ENCODE measurements at places on chromosomes 7 and 10.

- no peak for DNase-seq
Measured at GRCh38 chr10:11290156-11290890, 272.7 kb downstream of the CELF2 start.

GRCh38 chr7:142603870-142604448, 145.3 kb upstream of the PRSS1 start:
- peak; percentile 79 for DNase-seq

DNA sequence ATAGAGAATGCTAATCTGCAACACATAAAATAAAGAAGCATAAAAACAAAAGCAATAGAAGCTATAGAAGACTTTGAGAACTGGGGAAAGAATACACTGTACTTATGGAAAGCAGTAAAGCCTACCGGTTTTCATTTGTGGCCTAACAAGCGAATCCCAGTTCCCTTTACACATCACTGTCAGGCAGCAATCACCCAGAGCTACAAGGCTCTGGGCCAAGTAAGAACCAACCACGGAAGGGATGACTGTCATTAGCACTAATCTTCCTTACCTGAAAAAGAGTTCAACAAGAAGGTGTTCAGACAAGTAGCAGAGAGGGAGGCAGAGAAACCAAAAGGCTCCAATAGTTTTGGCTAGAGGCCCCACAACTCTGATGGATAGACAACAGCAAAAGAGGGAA, 15.0 kb downstream of the CCDC6 start:
- DNase-seq, result no peak

- DNase-seq, result peak; percentile 43
Measured at GRCh38 chr10:124742413-124743190, 1.6 kb downstream of the FAM53B start.

DNA sequence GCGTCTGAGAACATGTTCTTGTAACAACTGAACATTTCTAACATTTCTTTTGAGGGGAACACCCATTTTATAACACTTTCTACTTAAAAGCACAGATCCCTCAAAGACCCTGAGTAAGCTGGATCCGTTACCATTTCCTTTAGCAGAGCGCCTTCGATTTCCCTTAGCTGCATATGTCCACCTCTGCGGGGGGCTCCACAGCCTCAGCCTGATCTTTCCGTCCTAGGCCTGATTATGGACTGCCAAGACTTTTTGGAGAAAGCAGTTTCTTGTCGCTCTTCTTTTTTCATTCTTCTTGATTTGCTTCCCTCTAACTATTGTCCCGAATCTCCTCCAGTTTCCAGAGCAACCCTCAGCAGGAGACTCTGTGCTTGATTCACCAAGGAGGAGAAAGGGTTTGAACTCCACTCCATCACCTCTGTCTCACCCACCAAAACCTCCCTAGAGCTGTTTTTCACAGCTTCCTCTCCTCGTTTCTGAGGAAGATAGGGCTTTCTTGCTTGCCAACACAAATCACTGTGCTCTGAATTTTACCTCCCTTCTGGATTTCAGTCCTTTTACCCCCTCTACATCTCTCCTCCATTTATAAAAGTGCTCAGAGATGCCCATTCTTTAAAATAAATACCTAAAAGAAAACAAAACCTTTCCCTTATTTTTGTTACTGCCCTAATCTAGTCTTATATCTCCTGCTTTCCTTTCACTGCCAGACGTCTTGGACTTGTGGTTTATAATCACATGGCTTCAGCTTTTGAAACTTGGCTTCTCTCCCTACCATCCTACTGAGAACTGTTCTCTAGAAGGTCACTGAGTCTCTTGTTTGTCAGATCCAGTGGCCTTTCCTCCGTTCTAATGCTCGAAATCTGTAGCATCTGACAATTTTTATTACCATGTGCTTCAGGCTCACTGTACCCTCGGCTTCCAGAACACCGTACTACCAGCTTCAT, 30.5 kb upstream of the ZRANB1 start:
- DNase-seq, result no peak

DNA sequence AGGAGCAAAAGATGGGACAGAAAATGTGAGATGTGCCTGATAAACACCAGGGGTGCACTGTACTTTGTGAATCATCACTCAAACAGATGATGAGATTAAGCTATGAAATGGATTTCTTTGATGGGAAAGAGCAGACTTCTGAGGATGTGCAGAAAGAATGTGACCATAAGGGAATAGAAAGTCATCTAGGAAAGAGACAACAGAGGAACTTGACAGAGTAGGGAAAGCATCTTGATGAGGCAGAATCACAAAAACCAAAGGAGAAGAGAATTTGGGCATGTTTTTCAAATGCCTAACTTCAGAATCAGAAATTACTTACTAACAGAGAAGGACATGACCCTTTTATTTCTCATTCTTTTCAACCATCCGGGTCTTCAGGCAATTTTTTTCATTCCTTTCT, 82.4 kb upstream of the LRRTM3 start:
- DNase-seq, result peak; percentile 8

GRCh38 chr10:129914960-129915359, 49.1 kb downstream of the EBF3 start:
- no peak for DNase-seq

DNA sequence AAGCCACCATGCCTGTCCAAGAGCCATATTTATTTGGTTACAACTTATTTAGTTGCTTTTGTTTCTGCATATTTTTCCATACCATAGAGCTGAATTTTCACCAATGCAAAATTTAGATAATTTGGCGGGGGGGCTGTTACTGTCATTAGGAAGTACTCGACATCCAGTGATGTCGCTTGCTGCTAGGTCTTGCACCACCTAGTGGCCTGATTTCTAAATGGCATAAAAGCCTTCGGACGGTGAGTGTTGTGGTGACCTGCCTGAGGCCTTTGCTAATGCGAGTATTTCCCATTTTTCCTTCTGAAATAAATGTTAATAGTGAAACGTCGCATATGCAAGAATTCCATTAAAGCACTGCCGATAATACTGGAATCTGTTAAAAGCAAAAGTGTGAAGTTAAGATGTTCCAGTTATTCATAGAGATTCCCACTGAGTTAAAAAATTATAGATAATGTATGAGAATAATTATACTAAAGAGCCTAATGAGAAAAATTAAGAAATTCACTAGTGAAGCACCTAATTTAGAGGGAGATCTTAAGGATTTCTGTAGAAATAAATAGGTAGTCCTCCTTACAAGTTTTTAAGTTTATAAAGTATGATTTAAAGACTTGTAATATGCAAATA, 86.1 kb upstream of the DNAJB6 start:
- peak; percentile 73 for DNase-seq

DNA sequence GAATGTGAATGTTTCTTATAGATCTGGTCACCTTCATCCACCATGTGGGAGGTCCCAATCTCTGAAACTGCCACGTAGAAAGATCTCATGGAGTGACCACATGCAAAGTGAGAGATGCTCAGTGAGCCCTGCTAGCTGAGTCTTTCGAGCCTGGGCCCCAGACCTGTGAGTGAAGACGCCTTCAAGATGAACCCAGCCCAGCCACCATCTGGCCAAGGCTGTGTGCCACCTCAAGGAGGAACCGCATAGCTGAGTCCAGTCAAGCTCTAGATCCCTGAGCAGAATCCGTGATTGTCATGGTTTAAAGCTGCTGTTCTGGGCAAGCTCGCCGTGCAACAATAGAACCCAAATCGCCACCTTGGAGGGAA, 20.2 kb upstream of the PPIF start:
- DNase-seq, result no peak

Data from ELR (cell line).